ENCODE measurements at places on chromosomes 5 and 9. TPM values are rescaled to one million over a fixed set of nuclear protein-coding genes. Genes with fewer than 3 reads are reported as not detected.

DIRAS2 gene
- total RNA-seq, result not detected

GDF9 gene
- under 0.01 TPM for total RNA-seq

GOLGA2 gene
- total RNA-seq, result 66.3 TPM

SPATA6L gene
- 0.61 TPM for total RNA-seq

ARHGEF37 gene
- total RNA-seq, result 4.9 TPM

SLC6A19 gene
- total RNA-seq, result not detected

ARL15 gene
- 51.5 TPM for total RNA-seq

NELFB gene
- total RNA-seq, result 61.4 TPM
